H9 (cell line): ENCODE measurements at places on chromosomes 7 and 10. TPM values are rescaled to one million over a fixed set of nuclear protein-coding genes. Genes with fewer than 3 reads are reported as not detected.
A peak's percentile ranks its signal among the peaks of the same experiment; 100 is the strongest.

GRCh38 chr10:123769647-123770046 lies 103.5 kb downstream of the GPR26 start:
- no peak overlapping the region for H3K4me3 ChIP-seq
- no peak overlapping the region for H3K27ac ChIP-seq
- H3K27me3 ChIP-seq, result no peaks in the 10 kb centered on the region
- no peaks in the 10 kb centered on the region for H3K36me3 ChIP-seq
- no peaks in the 10 kb centered on the region for H3K4me1 ChIP-seq
- DNase-seq, result no peak

DNA sequence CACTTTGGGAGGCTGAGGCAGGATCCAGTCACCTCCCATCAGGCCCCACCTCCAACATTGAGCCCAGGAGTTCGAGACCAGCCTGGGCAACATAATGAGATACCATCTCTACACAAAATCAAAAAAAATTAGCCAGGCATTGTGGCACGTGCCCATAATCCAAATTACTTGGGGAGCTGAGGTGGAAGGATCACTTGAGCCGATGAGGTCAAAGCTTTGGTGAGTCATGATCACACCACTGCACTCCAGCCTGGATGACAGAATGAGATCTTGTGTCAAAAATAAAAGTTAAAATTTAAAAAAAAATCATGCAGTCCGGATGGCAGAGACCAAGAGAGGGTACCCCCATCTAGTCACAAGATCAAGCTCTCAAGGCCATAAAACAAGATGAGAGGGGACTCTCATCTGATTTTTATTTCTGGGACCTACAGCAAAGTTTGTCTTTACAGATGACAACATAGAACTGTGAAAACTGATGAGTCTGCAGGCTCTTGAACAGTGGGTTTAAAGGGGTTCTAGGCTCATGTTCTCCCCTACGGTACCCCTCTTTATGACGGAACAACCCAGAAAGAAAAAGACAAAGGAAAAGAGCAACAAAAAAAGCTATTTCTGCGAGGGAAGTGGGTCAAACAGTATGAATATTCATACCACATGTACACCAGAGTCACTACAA lies 28.9 kb upstream of the CREB3L2 start:
- peaks cover 27% of the 10 kb centered on the region for H3K36me3 ChIP-seq
- H3K4me3 ChIP-seq, result no peak overlapping the region
- no peaks in the 10 kb centered on the region for H3K27me3 ChIP-seq
- H3K27ac ChIP-seq, result no peak overlapping the region
- no peak for DNase-seq
- H3K4me1 ChIP-seq, result peaks cover 2% of the 10 kb centered on the region; the same call in 1 of the 2 replicates

DNA sequence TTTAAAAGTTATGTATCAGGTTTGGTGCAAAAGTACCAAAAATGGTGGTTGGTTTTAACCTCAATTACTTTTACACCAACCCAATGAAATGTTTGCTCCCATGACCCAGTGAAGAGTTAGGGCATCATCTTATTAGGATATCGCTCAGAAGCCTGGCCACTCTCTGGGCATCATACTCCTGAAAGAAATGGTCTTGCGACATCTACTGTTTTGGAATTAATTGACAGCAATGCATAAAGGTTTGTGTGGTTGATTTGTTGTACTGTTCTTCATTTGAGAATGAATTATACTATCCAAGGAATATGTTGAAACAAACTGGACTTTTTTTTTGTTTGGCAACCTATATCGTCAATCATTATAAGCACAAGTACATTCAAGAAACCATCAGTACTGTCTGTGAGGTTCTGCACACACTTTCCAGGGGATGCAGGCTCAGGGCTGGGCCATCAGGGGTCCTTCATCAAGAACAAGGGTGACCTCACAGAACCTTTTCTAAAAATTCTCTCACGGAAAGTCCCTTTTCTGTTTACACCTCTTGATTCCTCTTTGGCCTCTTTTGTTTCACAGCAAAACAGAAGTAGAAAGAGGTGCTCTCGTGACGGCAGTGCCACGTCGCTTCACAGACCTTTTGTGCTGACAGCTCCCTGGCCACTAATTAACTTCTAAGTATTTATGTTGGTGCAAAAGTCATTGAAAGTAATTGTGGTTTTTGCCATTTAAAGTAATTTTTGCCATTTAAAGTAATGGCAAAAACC lies 117.2 kb upstream of the KLF6 start:
- H3K27ac ChIP-seq, result no peak overlapping the region
- no peak overlapping the region for H3K4me3 ChIP-seq
- H3K27me3 ChIP-seq, result no peaks in the 10 kb centered on the region
- DNase-seq, result no peak
- H3K4me1 ChIP-seq, result no peaks in the 10 kb centered on the region

DNA sequence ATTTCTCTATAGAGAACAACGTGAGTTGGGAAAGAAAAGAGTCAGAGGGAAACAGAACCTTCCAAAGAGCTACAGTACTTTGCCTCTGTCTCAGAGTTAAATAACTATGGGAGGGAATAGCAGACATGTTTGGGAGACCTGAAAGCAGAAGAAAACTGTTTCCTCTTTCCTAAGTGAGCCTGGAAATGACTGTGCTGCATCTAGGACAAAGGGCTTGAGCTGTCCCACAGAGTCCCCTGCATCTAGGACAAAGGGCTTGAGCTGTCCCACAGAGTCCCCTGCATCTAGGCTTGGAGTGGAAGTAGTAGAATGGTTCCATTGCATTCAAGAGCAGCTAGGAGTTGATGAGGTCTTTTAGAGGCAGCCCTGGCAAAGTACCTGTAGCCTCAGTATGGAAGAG lies 149.7 kb downstream of the DKK1 start:
- H3K36me3 ChIP-seq, result no peaks in the 10 kb centered on the region
- H3K27ac ChIP-seq, result no peak overlapping the region
- DNase-seq, result no peak
- no peaks in the 10 kb centered on the region for H3K4me1 ChIP-seq

Gene PKD2L1
- 0.20 TPM in 1 of 2 replicates, not detected in the other for total RNA-seq

GRCh38 chr7:100556541-100556940 lies 17.2 kb downstream of the SAP25 start:
- no peaks in the 10 kb centered on the region for H3K4me1 ChIP-seq
- H3K27me3 ChIP-seq, result no peaks in the 10 kb centered on the region
- no peak for DNase-seq

GRCh38 chr10:86211691-86212390 lies 154.8 kb downstream of the GRID1 start:
- no peaks in the 10 kb centered on the region for H3K36me3 ChIP-seq
- no peak overlapping the region for H3K4me3 ChIP-seq
- H3K4me1 ChIP-seq, result no peaks in the 10 kb centered on the region
- H3K27ac ChIP-seq, result no peak overlapping the region
- no peaks in the 10 kb centered on the region for H3K27me3 ChIP-seq
- DNase-seq, result no peak

DNA sequence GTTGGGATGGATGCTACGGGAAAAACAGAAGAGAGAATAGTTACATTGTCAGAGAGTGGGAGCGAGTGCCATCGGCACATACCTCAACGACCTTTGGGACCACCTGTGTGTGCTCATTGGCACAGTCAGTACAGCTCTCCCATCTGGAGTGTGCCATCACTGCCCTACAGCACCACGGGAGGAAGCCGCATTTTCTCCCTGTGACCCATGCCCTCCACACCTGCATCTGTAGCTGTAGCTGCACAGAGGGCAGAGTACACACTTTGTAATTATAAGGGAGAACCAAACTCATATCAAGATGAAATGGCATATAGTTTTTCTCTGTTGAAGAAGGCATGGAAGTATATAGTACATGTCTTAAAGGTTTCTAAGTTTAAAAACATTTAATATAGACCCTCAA lies 207.4 kb downstream of the LHFPL3 start:
- no peak overlapping the region for H3K4me3 ChIP-seq
- DNase-seq, result no peak
- no peaks in the 10 kb centered on the region for H3K36me3 ChIP-seq
- no peak overlapping the region for H3K27ac ChIP-seq

DNA sequence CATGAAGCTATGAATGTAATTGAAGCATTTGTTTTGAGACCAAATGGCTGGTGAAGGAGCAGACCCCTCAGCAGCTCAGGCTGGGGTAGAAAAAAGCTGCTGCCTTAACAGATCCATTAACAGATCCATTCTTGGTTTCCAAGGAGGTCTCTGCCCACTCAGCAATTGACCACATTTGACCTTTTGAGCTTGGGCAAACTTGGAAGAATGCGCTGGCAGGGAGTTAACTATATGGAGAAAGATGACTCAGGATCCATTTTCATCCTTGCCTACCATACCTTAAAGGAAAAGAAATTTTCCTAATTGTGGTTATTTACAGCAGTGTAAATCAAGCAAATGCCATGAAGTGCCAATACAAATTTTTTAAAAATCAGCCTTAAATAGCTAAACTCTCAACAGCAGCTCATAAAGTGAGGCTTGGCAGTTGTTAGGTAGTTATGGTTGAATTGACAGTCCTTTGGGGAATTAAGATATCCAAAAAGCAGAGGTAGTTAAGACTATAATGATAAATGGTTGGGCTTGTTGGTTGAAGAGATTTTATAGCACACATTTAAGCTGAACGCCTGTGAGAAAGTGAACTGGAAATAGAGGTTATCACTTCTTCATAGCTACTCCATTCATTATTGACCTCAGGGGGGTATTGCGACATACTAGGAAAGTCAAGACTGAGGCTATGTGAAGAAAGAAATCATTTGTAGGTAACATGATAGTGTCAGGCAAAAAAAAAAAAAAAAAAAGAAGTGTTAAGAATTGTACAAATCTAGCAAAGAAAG lies 83.9 kb downstream of the MKX start:
- no peak for DNase-seq
- H3K4me1 ChIP-seq, result no peaks in the 10 kb centered on the region
- H3K27ac ChIP-seq, result no peak overlapping the region
- no peak overlapping the region for H3K4me3 ChIP-seq
- no peaks in the 10 kb centered on the region for H3K36me3 ChIP-seq

DNA sequence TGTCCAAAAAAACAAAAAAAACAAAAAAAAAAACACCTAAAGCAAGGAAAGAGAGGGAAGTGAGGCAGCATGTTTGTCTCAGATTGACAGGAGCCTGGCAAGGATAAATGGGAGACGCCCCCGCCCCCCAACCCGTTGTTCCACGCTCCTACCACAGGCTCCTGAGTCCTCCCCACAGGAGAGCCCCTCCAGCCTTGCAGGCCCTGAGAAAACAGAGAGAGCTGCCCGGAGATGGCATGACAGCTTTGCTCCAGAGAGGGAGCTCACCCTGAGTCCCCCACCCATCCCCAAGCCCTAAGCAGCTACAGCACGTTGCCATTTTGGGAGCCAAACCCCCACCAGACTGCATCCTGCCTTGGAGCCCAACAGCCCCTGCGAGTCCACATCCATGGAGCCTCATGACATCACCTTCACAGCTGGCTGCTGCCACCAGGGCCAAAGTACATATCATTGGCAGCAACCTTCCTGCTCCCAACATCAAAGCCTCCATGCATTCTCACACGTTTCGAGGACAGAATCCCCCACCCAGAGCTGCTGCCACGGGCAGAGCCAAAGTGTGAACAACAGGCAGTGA lies 1283.3 kb downstream of the TYW1 start:
- H3K27ac ChIP-seq, result no peak overlapping the region
- H3K4me1 ChIP-seq, result no peaks in the 10 kb centered on the region
- no peak overlapping the region for H3K4me3 ChIP-seq

Gene LUC7L2
- 81.2 and 84.5 TPM in 2 replicates for total RNA-seq

GRCh38 chr7:37832194-37832593 lies 16.2 kb upstream of the NME8 start:
- H3K4me3 ChIP-seq, result no peak overlapping the region
- no peak overlapping the region for H3K27ac ChIP-seq
- H3K4me1 ChIP-seq, result no peaks in the 10 kb centered on the region; the same call in 1 of the 2 replicates
- no peaks in the 10 kb centered on the region for H3K27me3 ChIP-seq
- DNase-seq, result no peak
- no peaks in the 10 kb centered on the region; the same call in 2 of the 3 replicates for H3K36me3 ChIP-seq

DNA sequence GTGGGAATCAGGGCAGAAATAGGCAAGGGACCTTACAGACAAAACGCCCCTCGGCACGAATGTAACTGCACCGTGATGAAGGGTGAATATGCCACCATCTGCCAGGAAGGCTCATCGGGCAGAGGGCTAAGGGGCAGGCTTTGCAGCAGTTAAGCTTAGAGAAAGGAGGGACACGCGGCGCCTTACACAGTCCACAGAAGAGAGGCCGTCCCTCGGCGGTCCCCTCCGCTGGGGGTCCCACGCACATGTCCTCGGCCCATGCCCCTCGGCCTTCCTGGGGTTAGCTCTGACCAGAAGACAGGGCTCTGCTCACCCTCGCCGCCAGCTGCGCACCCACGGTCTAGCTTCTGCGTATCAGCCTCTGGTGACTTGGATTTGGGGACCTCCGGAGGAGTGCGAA lies 141.1 kb downstream of the DYNC2I1 start:
- DNase-seq, result no peak
- H3K4me1 ChIP-seq, result no peaks in the 10 kb centered on the region
- H3K27ac ChIP-seq, result no peak overlapping the region
- H3K4me3 ChIP-seq, result no peak overlapping the region

GRCh38 chr10:90813594-90814365 lies 44.1 kb downstream of the HTR7 start:
- H3K27ac ChIP-seq, result no peak overlapping the region
- H3K4me3 ChIP-seq, result no peak overlapping the region
- H3K27me3 ChIP-seq, result no peaks in the 10 kb centered on the region
- DNase-seq, result no peak
- no peaks in the 10 kb centered on the region for H3K4me1 ChIP-seq

Gene NUTM2E
- 0.11 TPM in 1 of 2 replicates, not detected in the other for total RNA-seq

DNA sequence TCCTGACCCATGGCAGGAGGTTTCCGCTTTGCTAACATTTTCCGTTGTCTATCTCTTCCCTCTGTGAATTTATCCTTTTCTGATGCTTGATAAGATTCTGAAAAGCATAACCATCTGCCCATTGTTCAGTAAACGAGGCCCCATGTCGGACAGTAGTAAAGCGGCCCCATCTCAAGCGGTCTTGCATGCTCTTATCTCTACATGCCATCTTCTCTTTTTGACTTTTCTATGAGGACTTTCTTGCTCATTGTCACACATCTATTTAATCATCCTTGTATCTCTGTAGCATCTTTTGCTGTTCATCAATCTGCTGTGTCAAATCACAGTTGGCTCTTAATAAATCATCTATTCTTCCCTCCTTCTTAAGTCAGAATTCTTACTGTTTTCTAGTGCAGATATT lies 37.6 kb downstream of the ZNF248 start:
- H3K4me1 ChIP-seq, result no peaks in the 10 kb centered on the region
- no peaks in the 10 kb centered on the region; the same call in 1 of the 2 replicates for H3K27me3 ChIP-seq
- H3K27ac ChIP-seq, result no peak overlapping the region
- no peak overlapping the region for H3K4me3 ChIP-seq
- no peak for DNase-seq
- H3K36me3 ChIP-seq, result peaks cover 25% of the 10 kb centered on the region

- no peaks in the 10 kb centered on the region; the same call in none of the 2 replicates for H3K4me1 ChIP-seq
- peak overlapping the region; percentile 75 for H3K4me3 ChIP-seq
- no peaks in the 10 kb centered on the region; the same call in 1 of the 2 replicates for H3K36me3 ChIP-seq
- H3K27me3 ChIP-seq, result peaks cover 26% of the 10 kb centered on the region; the same call in 1 of the 2 replicates
- no peak overlapping the region for H3K27ac ChIP-seq
- no peak for DNase-seq
Measured at GRCh38 chr7:139523968-139524815, 707 bp downstream of the CLEC2L start.

- H3K4me3 ChIP-seq, result no peak overlapping the region
- DNase-seq, result no peak
- no peaks in the 10 kb centered on the region for H3K27me3 ChIP-seq
- no peaks in the 10 kb centered on the region for H3K36me3 ChIP-seq
Measured at GRCh38 chr10:97024168-97025073, 161.3 kb downstream of the SLIT1 start.

Gene ADAM22
- total RNA-seq, result 8.6 and 8.7 TPM in 2 replicates
